ENCODE measurements at places on chromosomes 11 and 22. TPM values are rescaled to one million over a fixed set of nuclear protein-coding genes. Genes with fewer than 3 reads are reported as not detected.
A peak's percentile ranks its signal among the peaks of the same experiment; 100 is the strongest.

OR52I2 gene
- not detected for total RNA-seq

CASP5 gene
- 18.0 TPM for total RNA-seq

DRD2 gene
- total RNA-seq = not detected

DNA sequence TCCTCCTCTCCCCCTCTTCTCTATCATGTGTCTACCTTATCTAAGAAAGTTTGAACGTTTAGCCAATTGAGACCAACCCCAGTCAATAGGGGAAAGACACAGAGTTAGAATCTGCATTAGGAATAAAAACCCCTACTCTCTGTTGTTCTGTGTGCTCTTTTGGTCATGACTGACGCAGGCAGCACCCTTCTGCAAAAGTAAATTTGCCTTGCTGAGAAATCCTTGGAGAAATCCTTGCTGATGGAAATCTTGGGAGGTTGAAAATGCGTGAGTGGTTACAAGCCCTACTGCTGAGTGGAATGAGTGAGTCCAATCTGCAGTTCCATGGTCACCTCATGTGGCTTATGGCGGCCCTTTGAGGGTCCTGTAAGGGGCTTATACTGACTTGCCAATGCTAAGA is 145.2 kb downstream of the AASDHPPT start:
- DNase-seq = no peak

DNA sequence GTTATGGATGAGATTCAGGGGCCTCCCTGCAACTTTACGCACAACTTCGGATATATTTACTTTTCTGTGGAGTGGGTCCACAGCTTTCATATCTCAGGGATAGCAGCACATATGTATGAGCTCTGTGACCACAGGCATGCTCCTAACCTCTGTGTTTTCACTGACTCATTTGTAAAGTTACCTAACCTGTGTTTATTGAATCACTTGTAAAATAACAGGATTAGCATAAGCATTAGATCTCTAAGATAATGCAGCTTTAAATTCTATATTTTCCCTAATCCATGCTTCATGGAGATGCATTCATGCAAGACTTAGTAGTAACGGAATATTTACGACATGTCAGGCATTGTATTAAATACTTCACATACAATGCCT is 47.9 kb upstream of the DDI1 start:
- no peak for DNase-seq

GRCh38 chr11:8002676-8003075 is 15.5 kb downstream of the EIF3F start:
- DNase-seq = no peak

- no peak for DNase-seq
These were observed 11.7 kb upstream of the FOLR2 start for GRCh38 chr11:72204886-72205285.

DNA sequence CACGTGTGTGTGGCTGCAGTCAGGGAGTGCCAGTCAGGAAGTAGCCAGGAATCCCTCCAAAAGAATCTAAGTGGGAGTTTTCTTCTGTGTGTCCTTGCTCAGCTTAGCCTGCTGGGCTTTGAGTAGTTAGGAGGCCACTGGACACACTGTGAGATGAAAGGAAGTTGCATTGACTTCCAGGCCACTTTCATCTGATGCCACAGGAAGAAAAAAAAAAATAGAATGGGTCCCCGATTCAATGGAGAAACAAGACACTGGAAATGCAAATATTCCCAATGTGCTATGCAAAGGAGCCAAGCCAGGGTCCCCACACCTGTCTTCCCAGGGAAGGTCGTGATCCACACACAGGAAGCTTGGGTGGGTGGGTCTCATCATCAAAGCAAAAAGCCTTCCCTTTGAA is 95.6 kb upstream of the E2F8 start:
- DNase-seq = no peak

DNA sequence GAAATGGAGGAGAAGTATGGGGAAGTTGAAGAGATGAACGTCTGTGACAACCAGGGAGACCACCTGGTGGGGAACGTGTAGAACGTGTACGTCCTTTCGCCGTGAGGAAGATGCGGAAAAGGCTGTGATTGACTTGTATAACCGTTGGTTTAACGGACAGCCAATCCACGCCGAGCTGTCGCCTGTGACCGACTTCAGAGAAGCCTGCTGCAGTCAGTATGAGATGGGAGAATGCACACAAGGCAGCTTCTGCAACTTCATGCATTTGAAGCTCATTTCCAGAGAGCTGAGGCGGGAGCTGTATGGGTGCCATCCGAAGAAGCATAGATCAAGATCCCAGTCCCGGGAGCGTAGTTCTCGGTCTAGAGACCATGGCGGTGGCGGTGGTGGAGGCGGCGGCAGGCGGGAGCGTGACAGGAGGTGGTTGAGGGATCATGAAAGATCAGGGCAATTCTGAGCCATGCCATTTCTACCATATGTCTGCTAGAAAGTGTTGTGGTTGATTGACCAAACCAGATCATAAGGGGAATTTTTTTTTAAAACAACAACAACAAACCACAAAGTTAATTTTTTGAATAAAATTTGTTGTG is 36.8 kb upstream of the PHOX2A start:
- DNase-seq = no peak

GRCh38 chr11:57645689-57646085 is 4.0 kb downstream of the YPEL4 start:
- no peak for DNase-seq

- peak; percentile 73 for DNase-seq
These were observed 134.3 kb upstream of the C11orf58 start for GRCh38 chr11:16603890-16604793.

GRCh38 chr22:43365715-43366440 is 22.7 kb upstream of the SCUBE1 start:
- DNase-seq = no peak

DNA sequence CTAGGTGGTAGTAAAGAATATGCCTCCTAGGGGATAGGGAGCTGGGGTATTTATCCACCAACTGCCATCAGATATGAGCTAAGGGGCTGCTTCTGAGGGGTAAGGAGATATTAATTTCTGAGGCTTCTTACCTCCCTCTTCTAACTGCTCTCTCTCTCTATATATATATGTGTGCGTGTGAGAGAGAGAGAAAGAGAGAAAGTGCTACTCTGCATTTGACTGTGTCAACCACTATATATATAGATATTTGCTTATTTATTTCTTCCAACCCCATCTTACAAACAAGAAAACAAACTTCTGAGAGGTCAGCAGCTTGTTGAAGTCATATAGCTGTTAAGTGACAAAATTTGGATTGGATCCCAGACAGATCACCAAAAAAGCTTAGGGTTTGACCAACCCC is 5.9 kb upstream of the HEPACAM start:
- DNase-seq = no peak

GRCh38 chr11:76663486-76663810 is 7.1 kb downstream of the LRRC32 start:
- DNase-seq = peak; percentile 30

- no peak for DNase-seq
These were observed 113.7 kb downstream of the FEZ1 start for GRCh38 chr11:125382314-125382791.

GRCh38 chr11:43732225-43732624 is 51.7 kb downstream of the HSD17B12 start:
- DNase-seq = no peak

DNA sequence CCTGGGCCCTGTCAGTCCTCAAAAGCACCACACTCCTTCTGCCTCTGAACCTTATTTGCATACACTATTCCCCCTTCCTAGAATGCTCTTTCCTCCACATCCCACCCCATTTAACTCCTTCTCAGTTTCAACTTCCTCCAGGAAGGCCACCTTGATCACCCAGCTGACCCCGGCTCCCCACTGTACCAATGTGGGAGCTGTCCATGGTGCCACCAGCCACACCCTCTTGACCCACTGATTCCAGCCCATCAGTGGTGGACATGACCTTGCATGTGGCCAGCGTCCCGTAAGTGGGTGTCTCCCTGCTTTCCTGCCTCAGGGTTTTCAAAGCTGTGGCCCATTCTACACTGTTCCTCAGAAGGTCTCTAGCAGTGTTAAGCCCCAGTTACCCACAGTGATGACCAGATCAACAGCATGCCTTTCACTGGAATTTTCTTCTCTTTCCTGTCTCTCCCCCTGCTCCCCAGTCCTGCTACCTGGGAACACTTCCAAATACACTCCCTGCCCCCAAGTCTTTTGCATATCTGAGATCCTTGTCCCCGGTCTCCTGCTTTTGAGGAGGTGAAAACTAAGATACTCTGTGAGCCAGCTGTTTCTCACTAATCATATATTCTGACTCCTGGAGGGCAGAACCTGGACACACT is 346.6 kb downstream of the MN1 start:
- DNase-seq = no peak

DNA sequence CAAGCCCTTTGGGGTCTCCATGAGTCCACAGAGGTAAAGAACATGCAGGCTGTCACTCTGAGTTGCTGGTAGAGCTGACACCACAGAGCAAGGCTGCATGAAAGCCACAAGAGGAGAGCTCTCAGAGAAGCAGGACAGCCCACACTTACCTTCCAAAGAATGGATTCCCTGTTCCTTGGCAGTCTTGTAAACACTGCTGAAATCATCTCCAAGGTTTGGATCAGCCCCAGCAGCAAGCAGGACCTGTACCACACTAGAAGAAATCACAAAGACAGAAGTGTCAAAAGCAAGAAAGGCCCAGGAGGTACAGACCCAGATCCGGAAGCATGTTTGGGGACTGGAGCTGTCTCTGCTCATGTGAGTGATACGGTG is 54.2 kb downstream of the CLPB start:
- DNase-seq = no peak

- DNase-seq = no peak
These were observed 4.7 kb downstream of the CD5 start for GRCh38 chr11:61106894-61107470.

Measured in Peyer's patch (tissue), 4 donors.